ENCODE measurements at places on chromosomes 3 and 15.
A peak's percentile ranks its signal among the peaks of the same experiment; 100 is the strongest.

DNA sequence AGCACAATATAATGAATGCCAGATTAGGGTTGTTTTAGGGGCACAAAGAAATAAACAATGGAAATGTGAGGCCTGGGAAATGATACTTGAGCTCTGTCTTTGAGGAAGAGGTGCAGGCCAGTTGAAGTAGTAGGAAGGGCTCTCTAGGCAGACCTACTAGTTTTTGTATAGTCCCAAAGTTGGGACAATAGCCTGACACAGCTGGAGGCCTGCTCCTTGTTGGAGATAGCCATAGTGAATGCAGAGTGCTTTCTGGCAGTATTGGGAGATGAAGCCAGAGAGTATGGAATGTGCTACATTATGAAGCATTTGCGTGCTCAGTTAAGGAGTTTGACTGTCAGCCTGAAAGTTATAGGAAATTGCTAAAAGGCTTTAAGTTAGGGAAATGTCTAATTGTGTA is 251.2 kb upstream of the ZPLD1 start:
- DNase-seq, result no peak

- no peak for DNase-seq
These were observed 25.8 kb upstream of the BLM start for GRCh38 chr15:90691369-90691768.

- no peak for DNase-seq
These were observed 23.0 kb downstream of the LIMD1 start for GRCh38 chr3:45617430-45618080.

- no peak for DNase-seq
These were observed 614.0 kb upstream of the AGTR1 start for GRCh38 chr3:148083526-148084182.

DNA sequence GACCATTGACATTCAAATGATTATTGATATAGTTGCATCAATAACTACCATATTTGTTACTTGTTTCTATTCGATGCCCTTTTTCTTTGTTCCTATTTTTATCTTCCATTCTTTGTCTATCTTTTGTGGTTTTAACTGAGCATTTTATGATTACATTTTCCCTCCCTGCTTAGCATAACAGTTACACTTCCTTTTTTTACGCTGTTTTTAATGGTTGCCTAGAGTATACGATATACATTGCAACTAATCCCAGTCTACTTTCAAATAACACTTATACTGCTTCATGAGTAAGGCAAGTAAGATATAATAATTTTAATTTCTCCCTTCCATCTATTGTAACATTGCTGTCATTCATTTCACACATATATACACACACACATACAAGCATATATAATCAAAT is 26.3 kb downstream of the COL6A6 start:
- no peak for DNase-seq

DNA sequence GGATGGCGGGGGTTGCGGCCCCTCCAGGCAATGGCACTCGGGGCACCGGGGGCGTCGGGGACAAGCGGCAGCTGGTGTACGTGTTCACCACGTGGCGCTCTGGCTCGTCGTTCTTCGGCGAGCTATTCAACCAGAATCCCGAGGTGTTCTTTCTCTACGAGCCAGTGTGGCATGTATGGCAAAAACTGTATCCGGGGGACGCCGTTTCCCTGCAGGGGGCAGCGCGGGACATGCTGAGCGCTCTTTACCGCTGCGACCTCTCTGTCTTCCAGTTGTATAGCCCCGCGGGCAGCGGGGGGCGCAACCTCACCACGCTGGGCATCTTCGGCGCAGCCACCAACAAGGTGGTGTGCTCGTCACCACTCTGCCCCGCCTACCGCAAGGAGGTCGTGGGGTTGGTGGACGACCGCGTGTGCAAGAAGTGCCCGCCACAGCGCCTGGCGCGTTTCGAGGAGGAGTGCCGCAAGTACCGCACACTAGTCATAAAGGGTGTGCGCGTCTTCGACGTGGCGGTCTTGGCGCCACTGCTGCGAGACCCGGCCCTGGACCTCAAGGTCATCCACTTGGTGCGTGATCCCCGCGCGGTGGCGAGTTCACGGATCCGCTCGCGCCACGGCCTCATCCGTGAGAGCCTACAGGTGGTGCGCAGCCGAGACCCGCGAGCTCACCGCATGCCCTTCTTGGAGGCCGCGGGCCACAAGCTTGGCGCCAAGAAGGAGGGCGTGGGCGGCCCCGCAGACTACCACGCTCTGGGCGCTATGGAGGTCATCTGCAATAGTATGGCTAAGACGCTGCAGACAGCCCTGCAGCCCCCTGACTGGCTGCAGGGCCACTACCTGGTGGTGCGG is 1.9 kb downstream of the CHST2 start:
- peak; percentile 68 for DNase-seq

GRCh38 chr3:52385157-52385556 is 59.7 kb downstream of the SEMA3G start:
- peak; percentile 37 for DNase-seq

DNA sequence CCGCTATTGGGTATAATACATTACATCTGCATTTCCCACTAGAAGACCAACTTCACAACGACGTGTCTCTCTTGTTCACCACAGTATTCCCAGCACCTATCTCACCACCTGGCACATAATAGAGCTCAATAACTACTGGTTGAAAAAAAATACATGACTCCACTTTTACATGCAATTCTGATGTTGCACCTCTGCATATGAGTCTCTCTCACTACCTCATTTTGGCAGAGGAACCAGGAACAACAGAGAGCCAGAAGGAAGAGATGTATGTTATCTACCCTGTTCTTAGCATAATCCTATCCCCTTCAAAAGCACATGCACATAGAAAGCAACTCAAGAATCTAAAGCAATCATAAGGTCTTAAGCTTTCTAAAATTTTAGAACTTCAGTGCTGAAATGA is 61.6 kb downstream of the SHQ1 start:
- no peak for DNase-seq

DNA sequence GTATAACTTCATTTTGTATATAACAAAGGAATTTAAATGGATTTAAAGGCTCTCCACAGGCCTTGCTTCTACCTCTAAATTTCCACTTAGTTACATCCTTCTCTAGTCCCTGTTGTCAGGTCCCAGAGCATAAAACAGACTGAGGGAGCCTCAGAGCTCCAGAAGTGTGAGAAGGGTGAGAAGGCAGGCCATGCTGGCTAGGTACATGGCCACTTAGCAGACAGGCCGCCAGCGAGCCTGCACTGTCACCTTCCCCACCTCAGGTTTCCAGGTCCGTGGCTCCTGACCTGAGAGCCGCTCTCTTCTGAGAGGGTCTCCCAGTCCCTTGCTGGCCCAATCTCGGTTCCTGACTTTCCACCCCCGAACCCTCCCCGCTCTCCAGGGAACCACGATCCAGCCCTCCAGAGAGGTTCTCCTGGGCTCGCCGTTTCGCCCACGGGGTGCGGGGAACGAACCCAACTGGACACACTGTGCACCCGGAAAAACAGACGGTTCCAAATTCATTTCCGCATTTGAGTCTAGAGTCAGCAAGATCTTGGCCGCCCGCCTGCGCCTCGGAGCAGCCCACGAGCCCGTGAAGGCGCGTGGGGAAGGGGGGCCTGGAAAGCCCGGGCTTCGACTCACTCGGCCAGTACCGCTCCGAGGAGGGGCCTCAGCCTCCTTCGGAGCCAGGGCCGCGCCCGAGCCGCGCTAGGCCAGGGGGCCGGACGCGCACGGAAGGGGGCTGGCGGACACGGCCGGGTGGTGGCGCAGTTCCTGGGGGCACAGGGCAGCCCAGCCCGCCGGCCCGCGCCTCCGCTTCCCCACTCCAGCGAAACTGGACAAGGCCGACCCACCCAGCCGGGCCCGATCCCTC is 16.7 kb upstream of the SOX2 start:
- DNase-seq, result peak; percentile 30

DNA sequence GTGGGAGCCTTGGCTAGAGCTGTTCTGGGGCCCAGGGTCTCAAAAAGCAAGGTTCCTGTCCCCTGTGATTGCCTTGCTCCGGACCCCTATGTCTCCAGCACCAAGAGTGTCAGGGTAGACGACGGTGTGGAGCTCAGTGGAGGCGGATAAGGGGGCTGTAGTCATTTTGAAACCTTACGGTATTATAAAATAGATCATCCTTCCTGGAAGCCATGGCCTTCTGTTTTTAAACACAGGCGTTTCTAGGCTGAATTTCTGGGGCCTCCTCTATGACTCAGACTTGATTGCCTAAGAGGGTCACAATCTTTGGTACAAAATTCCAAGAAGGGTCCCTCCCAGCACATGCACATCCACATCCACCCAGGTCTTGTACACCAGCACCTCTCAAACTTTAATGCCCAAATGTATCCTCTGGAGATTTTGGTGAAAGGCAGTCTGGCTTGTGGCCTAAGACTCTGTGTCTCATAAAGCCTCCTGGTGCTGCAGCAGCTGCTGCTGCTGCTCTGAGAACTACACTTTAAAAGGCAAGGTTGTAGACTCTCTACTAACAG is 70.5 kb upstream of the XCR1 start:
- DNase-seq, result peak; percentile 89

DNA sequence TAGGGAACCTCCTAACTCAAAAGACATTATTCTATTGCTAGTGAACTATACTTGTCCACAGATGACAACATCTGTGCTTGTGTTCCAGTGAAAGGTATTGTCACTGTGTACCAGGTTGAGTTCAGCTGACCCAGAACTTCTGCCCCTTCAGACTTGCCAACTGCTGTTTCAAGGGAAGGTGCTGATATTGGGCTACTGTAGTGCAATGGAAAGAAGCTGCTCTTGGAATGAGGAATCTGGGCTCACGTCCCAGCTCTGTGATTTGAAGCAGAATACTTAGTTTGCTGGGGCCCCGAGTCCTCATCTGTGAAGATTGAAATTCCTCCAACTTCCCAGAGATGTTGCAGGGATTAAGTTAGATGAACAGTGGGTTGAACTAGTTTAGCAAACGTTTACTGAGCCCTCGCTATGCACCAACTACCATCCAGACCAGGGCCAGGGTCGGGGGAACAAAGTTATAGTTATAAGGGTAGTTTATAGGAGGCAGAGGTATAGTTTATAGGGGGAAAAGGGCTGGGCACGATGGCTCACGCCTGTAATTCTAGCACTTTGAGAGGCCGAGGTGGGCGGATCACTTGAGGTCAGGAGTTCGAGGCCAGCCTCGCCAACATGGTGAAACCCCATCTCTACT is 15.9 kb upstream of the UMPS start:
- no peak for DNase-seq

DNA sequence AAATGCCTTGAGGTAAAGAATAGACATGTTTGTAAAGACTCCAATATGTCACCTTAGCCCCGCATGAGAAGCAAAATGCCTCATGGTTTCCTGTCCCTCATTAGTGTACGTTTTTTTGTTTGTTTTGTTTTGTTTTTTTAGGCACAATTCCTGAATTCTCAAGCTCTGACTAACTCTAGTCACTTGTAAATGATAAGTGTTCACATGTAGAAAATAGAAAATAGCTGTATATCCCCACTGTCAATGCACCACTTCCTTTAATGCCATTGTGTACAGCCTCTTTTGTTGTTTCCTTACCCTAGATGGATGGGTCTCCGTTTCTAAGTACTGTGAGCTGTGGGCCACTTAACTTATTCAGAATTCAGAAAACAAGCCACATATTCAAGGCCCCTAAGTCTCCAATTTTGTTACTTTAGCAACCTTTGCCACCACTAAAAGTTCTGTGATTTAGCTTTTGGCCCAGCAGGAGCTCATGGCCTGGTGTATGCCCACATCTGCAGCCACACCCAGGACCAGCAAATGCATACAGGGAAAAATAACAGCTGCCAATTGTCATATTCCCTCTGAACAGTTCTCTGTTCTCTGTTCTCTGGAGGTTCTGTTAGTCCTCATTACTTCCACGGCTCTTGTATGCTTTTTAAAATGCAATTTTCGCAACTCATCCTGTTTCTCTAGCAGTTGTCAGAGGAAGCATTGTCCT is 655.5 kb downstream of the GBE1 start:
- DNase-seq, result no peak

DNA sequence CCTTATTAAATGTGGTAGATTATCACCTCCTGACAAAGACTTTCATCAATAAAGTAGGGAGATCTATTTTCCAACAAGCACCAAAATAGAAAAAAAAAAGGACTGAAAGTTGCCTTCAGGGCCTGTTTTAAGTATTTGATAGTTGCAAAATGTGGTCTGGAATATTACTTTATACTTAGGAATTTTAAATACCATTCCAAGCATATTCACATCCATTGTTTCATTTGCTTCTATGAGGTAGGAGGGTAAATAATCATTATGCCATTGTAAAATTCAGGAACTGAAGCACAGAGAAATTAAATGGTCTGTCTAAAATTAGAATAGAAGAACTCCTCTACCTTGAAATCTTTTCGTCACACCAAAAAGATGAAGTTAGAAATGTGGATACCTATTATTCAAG is 110.0 kb downstream of the TMCC1 start:
- no peak for DNase-seq

GRCh38 chr3:133955892-133956291 is 60.2 kb upstream of the RAB6B start:
- no peak for DNase-seq

DNA sequence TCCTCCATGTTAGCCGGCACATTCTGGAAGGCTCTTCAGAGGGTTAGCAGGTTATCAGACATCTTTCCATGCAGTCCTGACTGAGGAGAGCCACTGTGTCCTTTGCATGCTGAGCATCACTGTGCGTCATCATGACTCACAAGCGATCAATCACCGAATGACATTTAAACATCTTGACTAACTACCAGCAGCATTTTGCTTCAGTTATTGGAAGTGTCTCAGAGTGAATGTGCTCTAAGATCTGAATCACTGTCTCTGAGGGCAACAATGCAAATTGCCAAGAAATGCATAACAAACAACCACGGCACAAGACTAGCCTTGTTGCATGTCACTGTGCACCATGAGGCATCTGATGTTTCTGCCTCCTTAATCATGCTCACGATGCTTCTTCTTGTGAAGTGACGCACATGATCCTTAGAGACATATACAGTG is 18.3 kb upstream of the ATP8B4 start:
- peak; percentile 100 for DNase-seq

DNA sequence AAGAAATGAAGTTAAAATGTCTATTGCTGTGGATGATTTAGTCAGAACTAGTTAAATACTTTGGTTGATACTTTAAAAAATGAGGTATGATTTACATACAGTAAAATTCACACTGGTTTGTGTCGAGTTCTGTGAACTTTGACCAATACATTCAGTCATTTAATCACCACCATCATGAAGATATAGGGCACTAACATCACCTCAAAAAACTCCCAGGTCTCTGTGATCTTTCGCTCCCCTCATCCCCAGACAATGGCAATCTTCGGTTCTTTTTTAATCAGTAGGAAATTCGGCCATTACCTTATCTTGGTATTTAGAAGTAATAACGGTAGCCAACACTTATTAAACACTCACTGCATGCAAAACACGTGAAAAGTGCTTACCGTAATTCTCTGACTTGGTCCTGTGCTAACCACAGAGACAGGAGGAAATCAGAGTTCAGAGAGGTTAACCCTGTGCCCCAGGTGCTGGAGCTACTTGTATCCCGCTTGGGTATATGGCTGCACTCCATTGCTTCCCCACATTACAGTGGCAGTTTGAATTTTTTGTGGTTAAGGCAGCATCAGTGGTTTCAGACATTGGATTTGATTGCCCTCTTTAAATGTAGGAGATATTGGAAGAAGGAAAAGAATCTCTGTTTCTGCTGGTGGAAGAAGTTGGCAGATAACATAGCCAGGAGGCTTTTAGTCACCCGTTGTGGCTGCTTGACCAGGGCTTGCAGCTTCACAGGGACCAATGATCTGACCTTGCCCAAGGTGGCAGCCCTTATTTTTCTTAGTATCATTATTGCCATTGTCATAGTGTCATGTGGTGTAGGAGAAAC is 4.2 kb downstream of the PLCL2 start:
- DNase-seq, result no peak

GRCh38 chr3:25007974-25008658 is 419.9 kb upstream of the RARB start:
- DNase-seq, result peak; percentile 61

Measured in fibroblast of mammary gland (primary cell).